ENCODE measurements at places on chromosomes 6 and 20. TPM values are rescaled to one million over a fixed set of nuclear protein-coding genes. Genes with fewer than 3 reads are reported as not detected.

The SAPCD1 gene
- 4.7 TPM for total RNA-seq

The JPH2 gene
- total RNA-seq, result 1.7 TPM

The CCM2L gene
- total RNA-seq, result not detected

The MCHR2 gene
- total RNA-seq, result not detected

The CST4 gene
- 0.42 TPM for total RNA-seq

The COL11A2 gene
- total RNA-seq, result not detected

The CDSN gene
- total RNA-seq, result not detected

The NELFCD gene
- total RNA-seq, result 57.7 TPM

The GSTA3 gene
- not detected for total RNA-seq

The UBE2J1 gene
- 30.3 TPM for total RNA-seq

The PRKN gene
- 20.4 TPM for total RNA-seq

The IL20RA gene
- total RNA-seq, result not detected

The TBXT gene
- 2,059 TPM for total RNA-seq

The HM13 gene
- total RNA-seq, result 97.3 TPM

The BCAS4 gene
- total RNA-seq, result 12.4 TPM

The ETV7 gene
- total RNA-seq, result 0.63 TPM

The LCA5 gene
- 1.3 TPM for total RNA-seq

The DYNLT2 gene
- 1.3 TPM for total RNA-seq

The HSPA1L gene
- 0.82 TPM for total RNA-seq

The TUBE1 gene
- 72.3 TPM for total RNA-seq

The MEP1A gene
- total RNA-seq, result not detected

The TMC2 gene
- total RNA-seq, result not detected

The SLC17A2 gene
- not detected for total RNA-seq

The FOXQ1 gene
- 78.5 TPM for total RNA-seq

The TNFRSF6B gene
- 0.10 TPM for total RNA-seq

The HLA-DQB2 gene
- total RNA-seq, result not detected

The TNXB gene
- total RNA-seq, result 24.6 TPM

The DDX27 gene
- total RNA-seq, result 59.1 TPM

The EXOC2 gene
- 28.8 TPM for total RNA-seq

The KCNK16 gene
- total RNA-seq, result not detected

The C20orf96 gene
- total RNA-seq, result 3.4 TPM

The ARMC2 gene
- 3.1 TPM for total RNA-seq

The GABBR1 gene
- 5.7 TPM for total RNA-seq

The NOTCH4 gene
- 1.7 TPM for total RNA-seq

The SLC25A27 gene
- 22.6 TPM for total RNA-seq

The MOG gene
- total RNA-seq, result not detected

The PRPF6 gene
- 47.9 TPM for total RNA-seq

The SLC52A3 gene
- 0.02 TPM for total RNA-seq

The ZNF391 gene
- total RNA-seq, result 5.5 TPM

The ZC2HC1B gene
- not detected for total RNA-seq

The METTL24 gene
- not detected for total RNA-seq

The SCRT2 gene
- total RNA-seq, result not detected

The GLP1R gene
- not detected for total RNA-seq

The NKX2-4 gene
- not detected for total RNA-seq

The IRF4 gene
- total RNA-seq, result 1.0 TPM

The RBPJL gene
- not detected for total RNA-seq

The KCNQ5 gene
- 0.84 TPM for total RNA-seq

Measured in NCI-H460 (cell line).